ENCODE measurements at places on chromosomes 2 and 18. TPM values are rescaled to one million over a fixed set of nuclear protein-coding genes. Genes with fewer than 3 reads are reported as not detected.

Gene IL37
- total RNA-seq = not detected

Gene C1QL2
- total RNA-seq = 0.18 TPM

Gene SERPINB3
- 0.26 TPM for total RNA-seq

Gene CHRNA1
- not detected for total RNA-seq

Gene ZAP70
- total RNA-seq = 0.06 TPM

Gene VIT
- total RNA-seq = not detected

Gene LYPD6B
- total RNA-seq = not detected

Gene DNAJB2
- 40.9 TPM for total RNA-seq

Gene GALR1
- total RNA-seq = not detected

Gene DNAH6
- total RNA-seq = not detected

Gene CCT4
- 327 TPM for total RNA-seq

Gene SLC9A4
- total RNA-seq = not detected

Gene GAREM1
- 2.5 TPM for total RNA-seq

Gene DSEL
- total RNA-seq = 0.44 TPM

Gene HOXD8
- total RNA-seq = 6.6 TPM

Gene DNAJC27
- total RNA-seq = 2.3 TPM

Gene ANKRD30BL
- not detected for total RNA-seq

Gene RESP18
- not detected for total RNA-seq

Gene UGT1A9
- 4.7 TPM for total RNA-seq

Gene IRS1
- 17.0 TPM for total RNA-seq

Gene PMAIP1
- 14.9 TPM for total RNA-seq

Gene ABCG8
- not detected for total RNA-seq

Gene RRM2
- 195 TPM for total RNA-seq

Gene CPS1
- 6.1 TPM for total RNA-seq

Gene GPR75
- total RNA-seq = 2.6 TPM

Gene CRYGC
- not detected for total RNA-seq

Gene IDH1
- 81.9 TPM for total RNA-seq

Gene COLEC12
- not detected for total RNA-seq

Gene PTPRN
- total RNA-seq = 1.3 TPM

Gene TNFAIP6
- total RNA-seq = 1.6 TPM

Gene TET3
- 6.0 TPM for total RNA-seq

Gene ATP6V1C2
- total RNA-seq = 1.2 TPM

Gene SKOR2
- not detected for total RNA-seq

Gene NLRC4
- not detected for total RNA-seq

Gene RFX8
- not detected for total RNA-seq

Gene EFR3B
- 16.8 TPM for total RNA-seq

Gene CCDC68
- 3.6 TPM for total RNA-seq

Gene CENPA
- 52.8 TPM for total RNA-seq

Gene PPP1R1C
- 1.8 TPM for total RNA-seq

Gene LYG1
- 2.0 TPM for total RNA-seq
